ENCODE measurements at places on chromosomes 7 and 10.

GRCh38 chr10:117166418-117167345, 28.6 kb upstream of the VAX1 start:
- no peak overlapping the region for H3K27ac ChIP-seq
- no peak for DNase-seq
- no peak overlapping the region for H3K4me3 ChIP-seq
- peaks cover 82% of the 10 kb centered on the region for H3K27me3 ChIP-seq
- H3K4me1 ChIP-seq, result peaks cover 31% of the 10 kb centered on the region

- H3K36me3 ChIP-seq, result peaks cover 17% of the 10 kb centered on the region
- no peak for DNase-seq
- H3K27ac ChIP-seq, result peak overlapping the region; percentile 24
- H3K4me1 ChIP-seq, result peaks cover 16% of the 10 kb centered on the region
Measured at GRCh38 chr7:95828824-95829790, 56.8 kb downstream of the DYNC1I1 start.

DNA sequence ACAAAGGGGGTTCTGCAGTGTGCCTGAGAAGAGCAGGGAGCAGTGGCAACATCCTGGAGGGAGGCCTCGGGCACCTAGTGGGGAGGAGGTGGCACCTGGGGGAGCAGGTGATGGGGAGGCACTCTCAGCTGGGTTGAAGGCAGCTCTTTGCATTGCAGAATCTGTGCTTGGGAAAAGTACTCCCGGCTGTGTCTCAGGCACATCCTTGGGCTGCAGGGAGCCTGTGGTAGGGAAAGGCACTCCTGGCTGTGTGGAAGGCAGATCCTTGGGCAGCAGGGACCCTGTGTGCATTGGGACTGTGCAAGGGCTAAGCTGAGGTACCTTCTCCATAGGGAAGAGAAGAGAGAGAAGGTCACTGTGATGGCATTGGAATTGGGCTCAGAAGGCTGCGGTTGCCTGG, 52.8 kb upstream of the ANTXRL start:
- no peaks in the 10 kb centered on the region for H3K36me3 ChIP-seq
- no peak overlapping the region for H3K27ac ChIP-seq
- DNase-seq, result peak; percentile 72

DNA sequence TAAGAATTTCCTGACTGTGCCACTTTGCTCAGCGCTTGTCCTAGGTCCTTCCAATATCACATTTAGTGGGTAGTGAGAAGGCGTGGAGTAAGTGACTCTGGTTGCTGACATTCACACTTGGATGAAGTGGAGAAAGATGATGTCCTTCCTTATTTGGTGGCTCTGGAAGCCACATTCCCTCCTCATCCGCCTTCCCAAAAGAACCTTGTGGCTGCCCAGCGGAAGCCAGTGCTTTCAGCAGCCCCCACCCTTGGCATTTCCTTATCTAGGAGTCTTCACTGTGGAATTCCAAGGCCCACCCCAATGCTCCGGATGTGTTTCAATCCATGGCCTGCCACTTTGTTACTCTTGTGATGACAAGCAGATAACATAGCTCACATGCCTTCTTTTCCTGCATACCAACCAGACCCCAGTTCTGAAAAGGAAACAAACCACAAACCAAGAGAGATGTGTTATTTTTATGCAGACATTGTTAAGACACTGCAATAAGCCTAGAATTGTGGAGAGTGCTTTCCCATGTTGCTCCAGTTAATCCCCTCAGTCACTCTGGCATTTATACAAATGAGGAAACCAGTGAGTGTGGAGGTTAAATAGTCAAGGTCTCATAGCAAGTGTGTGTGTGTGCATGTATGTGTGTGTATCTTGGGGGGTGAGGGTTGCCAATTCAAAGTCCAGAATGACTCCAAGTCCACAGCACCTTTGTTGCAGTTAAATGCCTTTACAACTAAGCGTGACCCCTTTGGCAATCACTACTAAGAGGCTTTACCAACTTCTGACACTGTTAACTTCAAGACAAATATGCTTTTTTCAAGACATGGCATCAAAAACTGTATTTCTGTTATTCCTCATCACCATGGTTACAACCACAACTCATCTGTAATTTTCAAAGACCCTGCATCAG, 10.3 kb upstream of the ANKRD1 start:
- no peaks in the 10 kb centered on the region for H3K36me3 ChIP-seq
- H3K4me1 ChIP-seq, result peaks cover 59% of the 10 kb centered on the region
- no peak for DNase-seq
- H3K27me3 ChIP-seq, result no peaks in the 10 kb centered on the region
- H3K27ac ChIP-seq, result peak overlapping the region; percentile 97
- no peak overlapping the region for H3K4me3 ChIP-seq

DNA sequence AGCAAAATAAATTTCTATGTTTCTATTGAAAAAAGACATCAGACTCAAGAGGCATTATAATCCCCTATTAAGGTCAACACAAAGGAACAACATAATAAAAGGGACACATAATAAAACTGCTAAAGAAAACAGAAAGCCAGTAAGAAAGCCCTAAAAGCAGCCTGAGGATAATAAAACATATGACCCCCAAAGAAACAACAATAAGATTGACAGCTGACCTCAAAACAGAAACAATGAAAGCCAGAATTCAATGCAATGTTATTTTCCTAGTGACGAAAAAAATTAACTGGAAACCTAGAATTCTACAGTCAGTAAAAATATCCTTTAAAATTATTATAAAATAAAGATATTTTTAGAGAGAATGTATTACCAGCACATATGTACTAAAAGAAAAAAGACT, 44.9 kb upstream of the FAM171A1 start:
- H3K4me1 ChIP-seq, result no peaks in the 10 kb centered on the region
- H3K27me3 ChIP-seq, result no peaks in the 10 kb centered on the region
- H3K27ac ChIP-seq, result no peak overlapping the region
- no peaks in the 10 kb centered on the region for H3K36me3 ChIP-seq
- H3K4me3 ChIP-seq, result no peak overlapping the region

DNA sequence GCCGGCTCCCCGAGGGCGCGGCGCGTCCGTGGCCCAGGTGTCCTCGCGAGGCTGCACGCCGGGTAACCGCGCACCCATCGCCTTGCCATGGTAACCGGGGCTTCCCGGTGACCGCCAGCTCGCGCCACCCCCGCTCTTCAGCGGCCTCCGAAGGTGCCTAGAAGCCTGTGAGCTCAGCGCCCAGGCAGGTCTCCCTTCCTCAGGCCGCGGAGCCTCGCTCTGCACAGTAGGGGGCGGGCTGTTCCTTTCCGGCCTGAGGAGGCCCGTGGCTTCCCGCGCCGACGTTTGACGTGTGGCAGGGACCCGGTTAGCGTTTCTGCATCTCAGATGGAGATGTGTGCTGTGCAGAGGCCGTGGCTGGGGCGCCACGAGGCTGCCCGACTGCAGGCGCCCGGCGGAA, 117.1 kb downstream of the DYNC2I1 start:
- H3K4me3 ChIP-seq, result no peak overlapping the region
- H3K27ac ChIP-seq, result no peak overlapping the region
- H3K4me1 ChIP-seq, result peaks cover 8% of the 10 kb centered on the region
- no peaks in the 10 kb centered on the region for H3K36me3 ChIP-seq
- DNase-seq, result no peak
- H3K27me3 ChIP-seq, result peaks cover 3% of the 10 kb centered on the region

All from osteocyte (in vitro differentiated cells).